ENCODE measurements at places on chromosomes 4 and X.

DNA sequence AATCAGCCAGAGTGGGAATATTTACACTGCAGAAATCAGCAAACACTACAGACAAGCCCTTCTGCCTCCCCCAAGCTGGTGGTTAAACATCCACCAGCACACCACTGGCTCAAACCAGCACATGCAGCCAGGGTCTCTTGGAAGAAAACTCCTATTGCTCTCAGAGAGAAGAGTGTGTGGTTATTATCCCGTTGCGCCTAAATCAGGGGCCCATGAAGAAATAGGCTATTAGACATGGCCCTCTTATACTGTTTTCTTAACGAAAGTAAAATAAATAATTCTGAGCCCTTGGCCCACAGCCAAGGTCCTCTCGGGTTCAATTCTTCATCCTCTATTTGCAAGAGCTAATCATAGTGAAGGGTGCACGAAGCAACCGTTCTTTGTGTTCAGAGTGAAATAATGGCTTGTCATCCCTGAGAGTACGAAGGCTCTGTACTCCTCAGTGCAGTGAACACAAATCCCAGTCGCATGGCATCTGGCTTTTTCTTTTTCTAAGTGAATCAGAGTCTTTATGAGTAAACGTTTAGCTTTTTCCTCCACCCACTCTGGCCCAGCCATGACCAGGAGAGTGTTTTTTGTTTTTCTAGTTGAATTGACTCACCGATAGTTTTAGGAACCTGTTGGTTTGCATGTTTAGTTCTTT lies 33.4 kb upstream of the RBM47 start:
- no peak for DNase-seq

- no peak for DNase-seq
Measured at GRCh38 chrX:134949271-134949670, 41.5 kb upstream of the SMIM10 start.

GRCh38 chrX:18668071-18668835 lies 3.7 kb downstream of the RS1 start:
- no peak for DNase-seq

GRCh38 chrX:147978931-147979330 lies 2.2 kb upstream of the FMR1NB start:
- DNase-seq = no peak

DNA sequence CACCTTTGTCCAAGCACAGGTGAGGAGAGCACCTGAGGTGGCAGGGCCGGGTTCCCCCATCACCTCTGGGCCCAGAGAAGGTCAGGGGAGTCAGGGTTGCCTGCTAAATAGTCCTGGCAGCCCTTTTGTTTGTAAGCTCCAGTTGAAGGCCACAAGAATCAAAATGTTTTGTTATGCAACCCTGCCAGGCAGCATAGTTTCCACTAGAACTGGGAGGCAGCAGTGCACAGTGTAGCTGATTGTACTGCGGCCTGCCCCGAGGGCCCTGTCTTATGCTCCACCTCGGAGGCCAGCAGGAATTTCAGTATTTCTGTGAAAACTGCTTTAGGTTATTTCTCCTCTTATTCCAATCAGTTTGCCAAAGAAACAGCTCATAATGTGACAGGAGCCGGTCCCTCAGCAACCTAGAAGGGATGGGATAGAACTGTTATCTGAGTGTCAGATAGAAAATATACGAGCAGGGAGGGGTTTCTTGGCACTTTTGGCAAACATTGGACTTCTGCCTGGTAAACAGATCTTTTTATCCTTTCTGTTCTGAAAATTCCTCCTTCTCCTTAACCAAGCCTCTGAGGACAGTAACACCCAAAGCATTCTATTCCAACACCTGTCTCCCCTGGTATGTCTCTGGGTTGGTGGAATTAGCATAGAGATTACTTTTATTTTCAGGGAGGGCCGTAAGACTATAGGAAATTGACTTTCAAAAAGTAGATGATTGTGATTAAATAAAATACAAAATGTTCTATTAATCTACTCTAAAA lies 93.6 kb downstream of the LNX1 start:
- no peak for DNase-seq

- DNase-seq = no peak
Measured at GRCh38 chr4:36041340-36041739, 203.0 kb downstream of the ARAP2 start.

- no peak for DNase-seq
Measured at GRCh38 chr4:185192059-185192458, 11.7 kb downstream of the CFAP97 start.

GRCh38 chr4:111952688-111953087 lies 192.6 kb upstream of the FAM241A start:
- no peak for DNase-seq
